ENCODE measurements at places on chromosomes 5 and 9.

DNA sequence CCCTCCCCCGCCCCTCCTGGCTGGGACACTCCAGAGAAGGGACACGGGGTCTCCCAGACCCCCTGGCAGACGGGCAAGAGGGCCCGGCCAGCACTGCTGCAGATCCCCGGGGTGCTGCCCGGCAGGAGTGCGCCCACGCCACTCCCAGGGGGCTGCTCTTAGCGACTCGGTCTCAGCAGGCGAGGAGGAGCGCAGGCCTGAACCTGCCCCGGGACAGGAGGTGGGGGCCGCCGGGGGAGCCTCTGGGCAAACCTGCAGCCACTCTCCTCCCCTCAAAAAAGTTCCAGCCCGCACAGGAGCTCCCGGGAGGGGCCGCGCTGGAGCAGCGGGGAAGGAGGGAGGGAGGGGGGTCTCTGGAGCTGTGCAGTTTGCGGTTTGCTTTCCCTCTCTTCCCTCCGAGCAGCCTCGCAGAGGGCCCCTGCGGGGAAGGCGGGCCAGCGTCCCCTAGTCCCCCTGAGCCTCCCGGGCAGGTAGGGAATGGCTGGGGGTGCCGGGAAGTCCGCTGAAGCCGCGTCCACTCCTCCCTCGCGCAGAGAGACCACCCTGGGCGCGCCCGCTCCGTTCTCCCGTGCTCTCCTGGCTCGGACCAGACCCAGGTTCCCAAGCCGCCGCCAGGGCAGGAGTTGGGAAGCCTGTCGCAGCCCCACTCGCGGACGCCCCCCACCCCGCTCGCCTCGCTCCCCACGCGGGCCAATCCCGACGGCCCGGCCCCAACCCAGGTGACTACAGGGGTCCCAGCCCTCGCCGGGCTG lies 44.2 kb downstream of the NACC2 start:
- DNase-seq, result no peak

GRCh38 chr5:82987188-82987587 lies 90.0 kb downstream of the TMEM167A start:
- no peak for DNase-seq

DNA sequence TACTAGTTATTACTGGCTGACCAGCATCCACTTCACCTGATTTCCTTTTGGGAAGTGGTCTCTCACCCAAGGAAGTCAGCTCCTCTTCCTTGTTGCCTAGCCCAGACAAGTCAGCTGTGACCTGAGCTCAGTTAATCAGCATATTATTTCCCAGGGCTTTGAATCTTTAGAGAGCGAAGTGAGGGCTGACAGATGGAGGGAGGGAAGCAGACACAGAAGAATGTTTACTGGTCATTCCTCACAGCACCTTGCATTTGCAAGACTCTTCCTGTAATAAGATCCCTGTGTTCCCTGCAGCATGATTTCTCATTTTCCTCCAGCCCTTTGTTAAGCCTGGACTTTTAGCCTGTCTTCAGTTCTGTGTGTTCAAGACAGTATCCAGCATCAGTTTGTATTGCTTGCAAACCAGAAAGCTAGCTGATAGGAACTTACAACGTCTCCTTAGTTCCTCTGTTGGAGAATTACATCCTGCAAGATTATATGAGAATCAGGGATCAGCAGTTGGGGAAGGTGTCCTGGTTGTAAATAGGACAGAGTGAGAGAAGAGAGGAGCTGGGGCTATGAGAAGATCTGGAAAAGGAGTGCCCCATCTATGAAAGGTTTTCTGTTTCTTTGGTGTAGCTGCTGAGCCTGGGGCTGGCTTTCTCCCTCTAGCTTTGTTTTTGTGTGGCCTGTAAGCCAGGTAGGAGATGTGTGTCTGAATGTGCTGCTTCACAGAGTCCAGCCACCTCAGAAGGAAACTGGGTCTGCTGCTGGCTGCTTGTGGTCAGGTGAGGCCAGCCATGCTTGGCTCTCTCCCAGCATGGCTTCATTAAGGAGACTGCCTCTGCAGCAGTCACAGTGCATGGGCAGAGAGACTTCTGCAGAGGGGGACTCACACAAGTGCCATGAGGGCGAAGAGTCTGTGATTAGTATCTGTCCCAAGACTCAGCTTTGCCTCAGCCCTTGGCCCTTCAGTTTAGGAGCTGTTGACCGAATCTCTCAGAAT lies 50.3 kb downstream of the MAN2A1 start:
- DNase-seq, result no peak

DNA sequence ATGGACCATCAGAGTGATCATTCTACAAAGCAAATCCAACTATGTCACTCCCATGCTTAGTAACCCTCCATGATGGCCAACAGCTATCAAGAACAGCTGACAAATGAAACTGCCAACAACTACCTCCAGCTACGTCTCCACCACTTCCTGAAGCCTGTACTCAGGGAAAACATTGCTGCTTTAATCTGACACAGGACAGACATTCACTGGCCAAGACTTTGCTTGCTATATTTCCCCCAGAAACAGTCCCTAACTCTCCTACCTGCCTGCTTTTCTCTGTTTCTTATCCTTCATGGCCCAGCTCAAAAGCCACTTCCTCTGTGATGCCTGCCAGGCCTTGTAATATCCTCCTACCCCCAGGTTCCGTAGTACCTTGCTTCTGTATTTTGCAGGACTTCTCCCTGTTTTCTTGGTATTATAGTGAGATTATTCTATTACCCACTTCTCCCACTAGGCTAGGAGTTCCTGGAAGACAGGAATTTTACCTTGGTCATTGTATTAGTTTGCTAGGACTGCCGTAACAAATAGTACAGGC lies 14.7 kb upstream of the RAB14 start:
- no peak for DNase-seq

- no peak for DNase-seq
Measured at GRCh38 chr5:53782620-53783019, 222.2 kb downstream of the NDUFS4 start.

GRCh38 chr9:107931071-107931715 lies 441.6 kb upstream of the KLF4 start:
- no peak for DNase-seq

DNA sequence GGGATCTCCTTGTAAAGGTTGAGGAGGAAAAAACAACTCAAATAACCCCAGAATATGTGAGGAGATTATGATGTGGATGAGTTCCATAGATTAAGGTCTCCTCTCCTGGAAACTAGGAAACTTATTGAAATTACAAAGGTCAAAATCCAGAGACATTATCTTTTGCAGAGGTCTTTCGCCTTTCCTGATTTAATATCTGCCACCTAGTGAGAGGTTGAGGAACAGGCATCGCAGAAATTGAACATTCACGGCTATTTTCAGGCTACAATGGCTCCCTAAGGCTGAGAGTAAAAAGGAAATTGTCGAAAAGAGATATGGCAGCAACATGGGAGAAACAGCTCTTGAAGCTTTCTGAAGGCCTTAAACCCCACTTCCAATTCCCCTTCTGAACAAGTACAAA lies 127.5 kb upstream of the PLCXD3 start:
- DNase-seq, result no peak

GRCh38 chr9:117074784-117075520 lies 339.9 kb downstream of the ASTN2 start:
- DNase-seq, result no peak

GRCh38 chr5:103298607-103299188 lies 40.1 kb downstream of the MACIR start:
- DNase-seq, result no peak
